ENCODE measurements at places on chromosomes 12 and 14.

DNA sequence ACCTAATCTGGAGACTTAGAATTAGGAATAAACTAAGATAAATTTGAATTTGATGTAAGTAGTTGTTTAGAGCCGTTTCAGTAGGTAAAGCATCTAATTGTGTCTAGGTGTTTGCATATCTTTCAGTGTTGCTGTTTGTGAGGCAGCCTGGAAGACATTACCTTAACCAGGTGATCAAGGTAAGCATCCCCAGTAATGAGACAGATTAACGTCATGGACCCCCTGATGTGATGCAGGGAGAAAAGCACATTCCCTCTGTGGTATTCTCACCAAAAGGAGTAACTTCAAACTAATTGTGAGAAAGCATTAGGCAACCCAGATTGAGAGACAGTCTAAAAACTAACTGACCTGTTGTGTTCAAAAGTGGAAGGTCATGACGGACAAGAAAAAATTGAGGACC is 251.6 kb downstream of the NUAK1 start:
- no peak for ATAC-seq

DNA sequence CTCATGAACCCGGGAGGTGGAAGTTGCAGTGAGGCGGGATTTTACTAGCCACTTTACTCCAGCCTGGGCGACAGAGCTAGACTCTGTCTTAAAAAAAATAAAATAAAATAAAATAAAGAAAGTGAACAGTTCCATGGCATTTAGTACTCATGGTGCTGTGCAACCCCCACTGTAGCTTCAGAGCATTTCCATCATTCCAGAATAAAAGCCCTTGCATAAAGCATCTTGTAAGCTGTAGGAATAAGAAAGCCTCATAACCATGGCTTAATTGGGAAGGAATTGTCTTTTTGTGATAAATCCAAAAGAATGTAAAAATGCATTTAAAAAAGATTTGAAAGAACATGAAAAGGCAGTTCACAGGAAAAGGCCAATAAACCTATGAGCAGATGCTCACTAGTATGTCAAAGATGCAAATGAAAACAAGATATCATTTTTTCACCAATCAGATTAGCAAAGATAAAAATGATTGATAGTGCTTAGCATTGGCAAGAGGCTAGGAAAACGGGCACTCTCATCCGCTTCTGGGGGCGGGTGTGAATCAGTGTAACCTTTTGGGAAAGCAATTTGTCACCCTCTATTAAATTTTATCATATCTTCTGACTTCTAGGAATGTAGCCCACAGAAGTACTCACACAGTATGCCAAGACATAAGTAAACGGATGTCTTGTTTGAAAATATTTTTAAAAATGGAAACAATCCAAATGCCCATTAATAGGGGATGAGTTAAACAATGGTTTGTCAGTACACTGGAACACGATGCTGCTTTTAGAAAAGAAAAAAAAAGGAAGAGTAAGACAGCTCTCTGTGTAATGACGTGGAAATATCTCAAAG is 46.6 kb downstream of the CFAP251 start:
- ATAC-seq, result no peak

DNA sequence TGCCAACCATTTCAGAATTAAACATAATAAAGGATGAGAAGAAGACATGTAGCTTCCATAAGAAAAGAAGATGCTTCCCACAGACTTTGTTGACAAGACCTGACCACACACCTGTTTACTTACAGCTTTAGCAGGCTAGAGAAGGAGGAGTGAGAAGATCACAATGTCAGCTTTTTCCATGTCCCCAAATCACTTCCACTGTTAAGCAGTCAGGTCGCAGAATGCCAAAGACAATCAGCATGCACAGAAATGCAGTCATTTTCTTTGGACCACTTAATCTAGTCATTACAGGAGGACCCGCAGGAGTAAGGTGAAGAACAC is 314.9 kb downstream of the SSPN start:
- ATAC-seq, result no peak

DNA sequence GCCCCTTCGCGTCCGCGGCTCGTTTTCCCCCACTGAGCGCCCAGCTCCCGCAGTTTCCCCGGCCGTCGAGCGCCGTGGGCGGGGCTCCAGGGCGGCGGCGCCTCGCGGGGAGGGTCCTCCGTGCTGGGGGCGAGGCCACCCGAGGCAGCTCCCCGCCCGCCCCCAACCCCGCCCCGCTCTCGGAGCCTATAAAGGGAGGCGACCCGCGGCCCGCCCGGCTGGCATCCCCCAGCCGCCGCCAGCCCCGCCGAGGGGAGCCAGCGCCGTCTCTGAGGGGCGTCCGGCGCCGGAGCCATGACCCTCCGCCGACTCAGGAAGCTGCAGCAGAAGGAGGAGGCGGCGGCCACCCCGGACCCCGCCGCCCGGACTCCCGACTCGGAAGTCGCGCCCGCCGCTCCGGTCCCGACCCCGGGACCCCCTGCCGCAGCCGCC is at the start of gene TAMALIN:
TSS of gene TAMALIN (plus strand) at position 221 of the 432 bp plus-strand sequence. CDS start at position 295, 74 bp downstream.
- ATAC-seq, result peak; percentile 64

- peak; percentile 78 for ATAC-seq
These were observed 69.4 kb downstream of the ARMH4 start for GRCh38 chr14:58082491-58083098.

DNA sequence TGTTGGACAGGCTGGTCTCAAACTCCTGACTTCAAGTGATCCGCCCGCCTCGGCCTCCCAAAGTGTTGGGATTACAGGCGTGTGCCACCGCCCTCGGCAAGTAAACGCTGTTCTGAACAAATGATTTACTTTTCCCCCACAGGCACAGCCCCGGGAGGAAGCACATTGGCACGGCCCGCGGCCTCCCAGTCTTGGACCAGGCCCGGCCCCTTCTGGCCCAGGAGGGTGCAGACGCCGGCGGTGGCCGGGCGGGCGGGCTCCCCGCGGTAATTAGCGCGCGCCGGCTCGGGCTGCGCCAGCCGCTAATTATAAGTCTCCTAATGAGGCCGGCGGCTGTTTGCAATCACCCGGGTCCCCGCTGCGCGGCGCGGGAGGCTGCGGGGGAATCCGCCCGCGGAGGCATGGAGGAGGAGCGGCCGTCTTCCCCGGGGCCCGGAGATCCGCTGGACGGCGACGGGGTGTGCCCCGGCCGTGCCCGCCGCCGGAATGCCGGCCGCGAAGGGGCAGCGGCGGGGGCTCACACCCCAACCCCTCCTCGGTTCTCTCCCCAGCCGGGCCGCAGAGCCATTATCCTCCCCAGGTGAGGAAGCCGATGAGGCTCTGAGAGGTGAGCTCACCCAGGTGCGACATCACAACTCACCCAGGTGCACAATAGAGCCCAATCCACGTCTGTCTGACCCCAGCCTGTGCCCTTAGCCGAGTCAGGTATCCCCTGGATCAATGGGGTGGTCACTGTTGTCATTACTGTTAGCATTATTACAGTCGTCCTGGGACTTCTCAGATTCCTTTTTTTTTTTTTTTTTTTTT is 3.3 kb upstream of the POP5 start:
- ATAC-seq, result peak; percentile 13

GRCh38 chr14:78232231-78233000 is 62.2 kb downstream of the NRXN3 start:
- no peak for ATAC-seq

DNA sequence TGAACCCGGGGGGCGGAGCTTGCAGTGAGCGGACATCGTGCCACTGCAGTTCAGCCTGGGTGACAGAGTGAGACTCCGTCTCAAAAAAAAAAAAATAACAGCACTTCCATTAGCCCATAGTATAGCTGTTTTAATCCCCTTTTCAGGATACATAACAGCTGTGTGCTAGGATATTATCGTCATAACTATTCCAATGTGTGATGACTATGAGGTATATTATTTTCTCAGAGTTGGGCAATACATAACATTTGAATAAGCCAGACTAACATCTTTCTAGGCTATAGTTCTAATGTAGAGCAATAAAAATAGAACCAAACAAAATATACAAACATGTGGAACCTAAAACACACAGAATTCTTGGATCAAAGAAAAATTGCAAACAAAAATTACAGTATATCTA is 57.1 kb downstream of the MARK3 start:
- ATAC-seq, result no peak

- no peak for ATAC-seq
These were observed 193.7 kb upstream of the FRMD6 start for GRCh38 chr14:51457843-51458562.

- no peak for ATAC-seq
These were observed 211.1 kb upstream of the DAAM1 start for GRCh38 chr14:58977366-58977765.

DNA sequence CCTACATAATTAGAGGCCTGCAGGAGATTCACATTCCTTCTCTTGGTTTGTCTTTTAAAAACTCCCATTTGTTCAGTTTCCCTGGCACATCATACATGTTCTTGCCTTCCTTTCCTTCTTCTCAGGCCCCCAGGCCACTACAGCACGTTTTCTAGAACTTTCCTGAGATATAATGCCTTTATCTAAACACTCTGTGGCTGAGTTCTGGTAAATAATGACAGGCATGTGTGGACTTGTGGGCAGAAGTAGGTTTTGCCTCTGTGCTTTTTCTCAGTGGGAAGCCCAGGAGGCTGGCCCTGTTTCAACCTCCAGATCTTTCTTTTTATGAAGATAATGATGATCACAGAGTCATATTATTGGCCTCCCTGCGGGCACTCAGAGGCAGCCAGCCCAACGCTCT is 117.2 kb downstream of the TMX1 start:
- no peak for ATAC-seq

- ATAC-seq, result no peak
These were observed 159.5 kb downstream of the BRMS1L start for GRCh38 chr14:35985474-35986218.

DNA sequence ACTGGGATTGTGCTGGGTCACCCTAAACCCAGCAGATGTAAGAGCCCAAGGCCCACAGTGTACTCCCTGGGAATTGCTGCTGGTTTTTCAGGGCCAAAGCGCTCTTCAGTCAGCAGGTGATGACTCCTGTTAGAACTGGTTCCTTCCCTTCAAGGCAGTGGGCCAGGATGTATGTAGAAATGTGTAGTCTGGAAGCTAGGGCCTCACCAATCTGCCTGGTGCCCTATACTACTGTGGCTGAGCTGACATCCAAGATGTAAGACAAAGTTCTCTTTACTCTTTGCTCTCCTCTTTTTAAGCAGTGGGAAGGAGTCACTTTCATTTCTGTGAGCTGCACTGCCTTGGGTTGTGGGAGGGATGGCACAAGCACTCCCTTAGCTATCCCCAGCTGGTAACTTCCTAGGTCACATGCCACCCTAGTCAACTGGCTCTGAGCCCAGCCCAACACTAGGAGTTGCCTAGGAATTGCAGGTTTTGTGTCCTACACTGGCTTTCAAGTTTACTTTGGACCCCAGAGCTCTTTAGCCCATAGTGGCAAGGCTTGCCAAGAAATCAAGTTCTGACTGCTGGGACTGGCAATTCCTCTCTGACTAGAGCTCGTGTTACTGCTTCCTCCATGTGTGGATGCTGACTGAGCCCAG is 249.2 kb downstream of the C12orf50 start:
- ATAC-seq, result no peak

DNA sequence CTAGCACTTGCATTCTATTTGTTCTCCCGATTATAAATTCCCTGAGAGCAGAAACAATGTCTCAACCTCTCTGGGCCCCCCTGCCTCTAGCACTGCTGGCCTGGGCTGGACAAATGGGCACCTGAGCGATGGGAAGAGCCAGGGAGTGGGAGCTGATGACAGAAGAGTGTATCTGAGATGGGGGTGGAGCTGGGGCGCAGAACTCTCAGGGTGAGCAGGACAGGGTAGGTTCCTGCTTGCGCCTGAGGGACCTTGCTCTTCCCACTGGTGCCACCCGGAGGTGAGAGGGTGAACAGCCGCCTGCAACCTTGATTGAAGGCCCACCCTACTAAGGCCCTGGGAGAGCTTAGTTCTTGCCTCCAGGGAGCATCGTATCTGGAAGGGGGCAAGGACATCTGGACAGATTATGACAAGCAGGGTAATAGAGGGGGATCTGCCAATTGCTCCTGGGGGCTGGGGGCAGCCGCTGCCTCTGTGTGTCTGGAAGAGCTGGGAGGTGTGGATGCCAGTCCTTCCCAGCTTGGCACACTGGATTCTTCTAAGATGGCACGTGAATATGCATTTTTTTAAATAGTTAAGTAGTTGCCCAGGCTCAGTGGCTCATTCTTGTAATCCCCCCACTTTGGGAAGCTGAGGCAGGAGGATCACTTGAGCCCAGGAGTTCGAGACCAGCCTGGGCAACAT is 43.0 kb upstream of the TSPAN9 start:
- peak; percentile 51 for ATAC-seq

DNA sequence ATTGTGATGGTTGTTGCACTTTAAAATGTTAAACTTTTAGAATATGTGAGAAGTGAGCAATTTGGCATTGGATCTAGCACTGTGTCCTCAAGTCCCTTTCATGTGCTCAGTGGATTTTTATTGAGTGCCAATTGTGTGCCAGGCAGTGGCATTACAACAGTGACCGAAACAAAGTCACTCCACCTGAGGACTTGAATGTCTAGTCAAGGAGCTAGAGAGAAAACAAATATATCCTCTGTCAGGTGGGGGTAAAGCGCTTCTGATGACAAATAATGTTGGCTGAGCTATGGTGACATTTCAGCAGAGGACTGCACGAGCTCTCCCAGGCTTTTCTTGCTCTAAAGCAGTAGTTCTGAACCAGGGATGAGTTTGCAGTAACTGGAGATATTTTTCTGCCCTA is 240.4 kb downstream of the RGS6 start:
- ATAC-seq, result no peak

GRCh38 chr14:87888136-87888999 is 104.6 kb downstream of the GALC start:
- ATAC-seq, result no peak

DNA sequence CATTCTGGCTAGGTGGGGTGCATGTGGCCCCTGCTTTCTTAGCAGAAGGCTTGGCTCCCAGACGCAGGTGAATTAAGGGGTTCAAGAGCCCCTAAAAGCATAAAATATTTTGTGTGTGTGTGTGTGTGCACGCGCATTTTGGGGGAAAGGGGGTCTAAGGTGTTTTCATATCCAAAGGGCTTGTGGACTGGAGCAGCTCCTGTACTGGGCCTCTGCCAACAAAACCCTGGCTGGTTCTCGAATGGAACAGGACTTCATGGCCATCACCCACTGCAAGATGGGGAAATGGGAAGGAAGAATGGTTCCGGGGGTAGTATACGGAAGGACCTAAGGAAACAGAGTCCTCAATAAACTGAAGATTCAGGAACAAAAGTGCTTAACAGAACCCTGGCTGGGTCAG is 3.9 kb upstream of the ATN1 start:
- ATAC-seq, result no peak

DNA sequence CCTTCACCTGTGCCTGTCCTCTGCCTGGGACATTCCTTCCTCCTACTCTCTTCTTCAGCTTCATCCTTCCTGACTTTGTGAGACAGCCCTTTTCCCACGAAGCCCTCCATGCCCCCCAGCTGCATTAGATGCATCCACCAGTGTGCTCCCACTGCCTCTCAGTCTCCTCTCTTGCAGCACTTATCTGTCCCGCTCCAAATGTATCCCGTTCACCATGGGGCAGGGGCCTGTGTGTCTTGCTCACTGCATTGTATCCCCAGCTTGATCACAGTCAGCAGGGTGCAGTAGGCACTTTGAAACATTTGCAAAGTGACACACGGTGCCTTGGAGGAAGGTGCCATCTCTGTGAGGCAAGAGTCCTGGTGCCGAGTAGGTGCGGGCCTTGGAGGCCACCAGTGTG is 104.0 kb downstream of the SLC25A47 start:
- ATAC-seq, result no peak

- ATAC-seq, result no peak
These were observed 179.1 kb downstream of the PHETA1 start for GRCh38 chr12:111189792-111190191.

Measured in gastroesophageal sphincter (tissue), 4 donors.